ENCODE measurements at places on chromosomes 7 and 10.

- DNase-seq: no peak
These were observed 24.6 kb upstream of the LIMK1 start for GRCh38 chr7:74059037-74059436.

DNA sequence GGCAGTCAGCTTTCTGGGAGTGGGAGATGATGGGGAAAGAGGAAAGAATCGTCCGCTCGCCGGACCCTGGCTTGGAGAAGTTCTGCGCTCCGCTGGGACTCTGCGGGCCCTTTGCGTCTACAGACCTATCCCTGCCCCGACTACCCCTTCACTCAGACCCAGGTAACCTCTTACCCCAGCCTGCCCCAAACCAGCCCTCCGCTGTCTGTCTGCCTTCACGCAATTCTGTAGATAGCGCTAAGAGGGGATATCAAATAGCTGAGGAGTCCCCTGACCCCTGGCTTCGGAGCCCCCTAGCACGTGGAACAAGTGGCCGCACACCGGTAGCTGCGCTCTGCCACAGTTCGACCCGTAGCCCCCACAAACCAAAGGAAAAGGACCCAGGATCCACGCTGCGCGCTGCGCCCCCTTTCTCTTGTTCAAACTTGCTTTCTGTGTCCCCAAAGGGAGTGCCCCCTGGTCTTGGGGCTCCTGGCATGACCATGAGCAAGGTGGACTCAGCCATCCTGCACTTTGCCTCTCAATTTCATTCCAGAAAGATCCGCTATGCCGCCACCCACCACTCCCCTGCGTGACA is 7.0 kb downstream of the HOXA4 start:
- DNase-seq: no peak

DNA sequence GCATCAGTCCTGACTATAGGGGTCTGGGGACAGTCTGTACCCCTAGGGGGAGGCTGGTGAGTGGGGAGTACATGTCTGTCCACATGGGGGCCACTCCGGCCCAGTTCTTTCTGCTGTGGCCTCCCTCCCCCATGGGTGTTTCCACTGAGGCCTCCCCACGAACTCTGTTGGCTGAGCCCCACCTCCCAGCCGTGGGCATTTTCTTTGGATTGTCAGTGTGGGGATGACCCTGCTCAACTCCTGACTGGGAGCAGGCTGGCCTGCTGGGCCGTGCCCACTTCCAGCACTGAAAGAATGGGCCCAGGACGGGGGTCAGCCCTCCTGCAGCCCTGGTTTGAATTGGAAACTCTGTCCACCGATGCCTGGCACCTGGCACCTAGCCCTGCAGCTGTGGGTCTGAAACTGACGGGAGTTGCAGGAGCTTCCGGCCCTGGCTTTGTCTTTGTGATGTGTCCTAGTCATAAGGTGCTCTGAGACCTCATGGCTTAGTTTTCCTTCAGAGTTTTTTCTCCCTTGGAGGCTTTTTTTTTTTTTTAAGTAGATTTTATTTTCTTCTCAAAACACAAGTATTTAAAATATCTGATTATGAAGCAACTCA is 46.5 kb downstream of the LHPP start:
- no peak for DNase-seq

- no peak for DNase-seq
These were observed 135.5 kb upstream of the SORCS3 start for GRCh38 chr10:104505521-104506042.

DNA sequence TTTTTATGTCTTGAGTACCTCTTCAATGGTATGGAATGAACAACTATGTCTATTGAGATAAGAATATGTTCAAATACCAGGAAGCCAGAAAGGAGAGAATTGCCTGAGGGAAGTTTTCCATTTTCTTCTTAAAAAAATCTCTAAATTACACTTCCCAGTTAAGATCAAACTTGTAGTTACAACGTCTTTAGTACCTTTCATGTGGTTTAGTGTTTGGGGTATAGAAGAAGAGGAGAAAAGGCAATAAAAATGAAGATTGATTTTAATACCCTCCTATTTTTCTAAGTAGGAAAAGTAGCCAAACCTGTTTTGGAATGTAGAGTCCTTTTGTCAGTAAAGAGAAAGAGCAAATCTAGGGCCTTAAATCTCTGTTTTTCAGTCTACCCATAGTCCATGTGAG is 470.0 kb upstream of the SEMA3A start:
- no peak for DNase-seq

- DNase-seq: no peak
These were observed 552 bp upstream of the ZNF365 start for GRCh38 chr10:62373639-62373994.

GRCh38 chr10:112951359-112952281 is 1.6 kb downstream of the TCF7L2 start:
- DNase-seq: peak; percentile 33

GRCh38 chr10:132245056-132245455 is 58.3 kb downstream of the DPYSL4 start:
- DNase-seq: no peak

DNA sequence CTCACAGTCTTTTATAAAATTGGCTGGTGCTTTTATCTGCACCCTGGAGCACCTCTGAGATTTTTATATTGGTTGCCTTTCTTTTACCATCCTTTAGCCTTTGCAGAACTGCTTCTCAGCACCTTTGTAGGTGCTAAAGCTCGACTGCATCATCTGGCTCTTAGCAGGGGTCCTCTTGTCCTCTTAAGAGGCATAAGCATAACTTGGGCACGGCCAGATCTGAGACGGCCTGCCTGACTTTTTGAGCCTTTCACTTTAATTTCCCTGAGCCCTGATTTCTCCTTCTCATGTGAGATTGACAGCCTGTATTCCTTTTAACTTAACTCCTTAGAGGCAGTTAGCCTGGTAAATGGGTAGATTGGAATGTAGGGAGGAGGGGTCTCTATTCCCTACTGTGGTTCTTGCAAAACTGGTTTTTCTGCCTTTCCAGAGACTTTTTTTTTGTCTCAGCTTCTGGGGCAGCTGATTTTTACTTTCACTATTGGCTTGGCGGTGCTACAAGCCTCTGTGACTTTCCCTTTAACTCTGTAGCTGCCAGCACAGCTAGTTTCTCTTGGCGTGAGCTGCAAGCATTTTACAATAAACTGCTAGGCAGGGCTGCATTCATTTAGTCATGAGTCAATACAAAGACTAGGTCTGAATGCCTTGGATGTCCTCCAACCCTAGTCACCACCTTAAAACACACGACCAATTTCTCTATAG is 24.0 kb downstream of the ZPBP start:
- peak; percentile 31 for DNase-seq

- DNase-seq: no peak
These were observed 4.6 kb upstream of the LBX1 start for GRCh38 chr10:101233863-101234262.

DNA sequence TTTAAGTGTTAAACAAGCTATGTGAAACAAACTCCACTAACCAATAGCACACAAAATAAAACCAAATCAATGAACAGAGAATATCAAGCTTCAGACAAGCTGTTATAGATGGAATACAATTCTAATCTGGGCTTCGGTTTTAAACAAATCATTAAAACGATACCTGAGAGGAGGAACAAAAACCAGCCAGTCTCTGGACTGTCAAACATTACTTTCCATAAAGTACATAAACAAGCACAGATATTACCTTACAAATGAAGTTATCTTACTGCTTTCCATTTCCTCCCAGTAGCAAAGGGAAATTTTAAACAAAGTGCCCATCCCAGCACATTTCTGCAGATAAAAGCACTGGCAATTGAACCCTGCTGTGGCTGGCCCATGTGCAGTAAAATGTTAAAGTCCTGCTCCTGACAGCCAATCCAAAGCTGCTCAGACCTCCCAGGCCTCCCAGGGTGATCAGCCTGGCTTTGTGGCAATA is 128.0 kb downstream of the NRCAM start:
- no peak for DNase-seq

DNA sequence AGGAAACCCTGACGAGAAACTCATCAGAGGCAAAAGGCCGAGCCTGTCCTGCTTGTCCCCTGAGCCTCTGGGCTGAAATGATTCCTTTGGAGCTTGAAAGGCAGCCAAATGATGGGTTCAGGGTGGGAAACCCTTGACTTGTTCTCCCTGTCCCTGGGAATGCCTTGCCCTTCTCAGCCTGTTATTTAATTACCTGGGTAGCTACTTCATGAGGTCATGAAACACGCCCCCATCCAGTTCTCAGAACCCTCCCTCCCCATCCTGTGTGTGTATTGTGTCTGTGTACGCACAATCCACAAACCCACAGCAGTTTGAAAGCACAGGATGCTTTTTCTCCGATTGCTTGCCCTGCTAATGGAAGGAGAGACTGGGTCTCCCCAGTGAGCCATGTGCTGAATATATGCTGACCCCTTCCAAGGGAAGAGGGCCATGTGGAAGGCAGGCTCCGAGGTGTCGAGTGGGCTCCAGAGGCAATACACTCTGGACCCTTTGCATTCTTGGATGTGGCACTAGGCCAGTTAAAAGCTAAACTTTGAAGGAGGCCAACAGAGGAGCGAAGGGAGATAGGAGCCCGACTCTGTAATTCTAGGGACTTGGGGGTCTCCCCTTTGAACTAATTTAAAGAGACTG is 10.6 kb downstream of the DUSP5 start:
- DNase-seq: no peak

GRCh38 chr7:20543500-20543899 is 72.0 kb upstream of the ABCB5 start:
- no peak for DNase-seq
